CD4-positive, alpha-beta T cell treated with Interleukin-10 for 1 hour (primary cell): ENCODE measurements at places on chromosomes 6 and 20.
A peak's percentile ranks its signal among the peaks of the same experiment; 100 is the strongest.

DNA sequence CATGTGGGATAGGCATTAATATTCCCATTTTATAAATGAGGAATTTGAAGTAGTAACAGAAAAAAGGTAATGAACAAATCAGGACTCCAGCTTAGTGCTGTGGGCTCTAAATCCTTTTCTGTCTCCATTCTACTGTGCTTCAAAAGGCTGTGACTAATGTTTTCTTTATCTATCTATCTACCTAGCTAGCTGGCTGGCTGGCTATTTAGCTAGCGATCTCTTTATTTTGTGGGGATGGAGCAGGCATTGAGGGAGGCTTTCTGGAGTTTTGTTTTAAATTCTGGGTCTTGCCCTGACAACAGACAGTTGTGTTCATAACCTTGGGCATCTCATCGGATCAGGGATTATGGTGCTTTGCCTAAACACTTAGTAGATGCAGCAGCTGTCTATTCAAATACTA, 139.2 kb downstream of the SOX4 start:
- DNase-seq = no peak

DNA sequence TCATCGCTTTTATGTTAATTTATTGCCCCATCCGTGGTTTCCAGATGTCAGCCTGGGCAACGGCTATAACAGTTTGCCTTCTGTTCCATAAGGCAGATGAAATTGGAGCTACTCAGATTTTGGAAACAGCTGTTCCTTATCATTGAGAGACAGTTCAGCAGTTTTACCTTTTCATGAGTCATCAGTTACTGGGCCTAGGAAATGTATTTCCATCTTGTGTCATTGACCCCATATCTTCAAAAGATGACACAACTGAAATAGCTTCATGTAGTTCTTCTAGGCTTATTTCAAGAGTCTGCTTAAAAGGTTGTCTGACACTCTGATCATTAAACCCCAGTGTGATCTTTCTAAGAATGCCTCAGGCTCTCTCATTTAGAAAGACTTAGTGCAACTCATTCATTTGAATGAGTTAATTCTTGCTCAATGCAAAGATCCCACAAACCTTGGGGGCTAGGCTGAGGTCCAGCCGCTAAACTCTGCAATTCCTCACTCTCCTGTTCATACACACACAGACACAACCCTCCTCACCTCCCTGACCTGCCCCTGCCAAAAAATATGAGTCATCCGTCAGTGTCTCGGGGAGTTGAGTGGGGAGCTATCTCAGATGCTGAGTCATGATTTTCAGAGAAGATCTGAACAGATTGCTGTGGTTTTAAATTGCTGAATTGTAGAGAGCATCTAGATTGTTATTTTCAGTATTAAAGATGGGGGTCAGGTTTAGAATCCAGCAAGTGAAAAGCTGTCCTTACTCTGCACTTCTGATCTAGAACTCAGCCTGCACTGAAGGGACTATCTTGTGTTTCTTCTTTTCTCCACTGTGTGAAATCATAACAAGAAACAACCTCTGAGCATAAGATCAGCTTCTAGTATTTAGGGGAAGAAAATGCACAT, 61.8 kb downstream of the RPP40 start:
- DNase-seq = peak; percentile 18

DNA sequence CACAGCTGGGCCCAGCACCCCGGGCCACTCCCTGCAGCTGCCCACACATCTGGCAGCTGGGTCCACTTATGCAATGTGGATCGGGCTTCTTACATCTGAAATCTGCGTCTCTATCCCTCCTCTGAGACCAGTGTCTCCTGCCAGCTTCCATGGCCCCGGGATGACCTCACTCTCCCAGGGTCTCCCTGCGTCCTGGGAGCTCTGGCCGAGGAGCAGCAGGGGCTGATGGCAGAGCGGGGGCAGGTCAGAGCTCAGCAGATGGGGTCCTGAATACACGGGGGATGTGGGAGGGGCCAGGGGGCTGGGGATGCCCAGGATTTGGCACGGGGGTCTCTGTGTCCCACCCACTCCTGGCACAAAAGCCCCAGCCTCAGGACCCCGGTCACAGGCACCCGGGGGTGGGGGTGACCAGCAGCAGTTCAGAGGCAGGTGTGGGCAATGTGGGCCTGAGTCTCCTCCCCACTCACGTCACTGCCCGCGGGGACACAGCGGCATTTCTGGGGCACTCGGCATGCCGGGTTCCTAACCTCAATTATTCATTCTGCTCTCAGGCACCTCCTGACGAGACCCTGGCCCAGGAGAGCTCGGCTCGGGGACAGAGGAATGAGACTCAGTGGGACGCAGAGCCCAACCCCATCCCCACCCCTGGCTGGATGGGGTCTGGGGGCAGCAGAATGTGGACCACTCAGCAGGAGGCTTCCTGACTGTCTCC, 16.4 kb downstream of the CHRNA4 start:
- no peak for DNase-seq

GRCh38 chr6:74182992-74183391, 487.0 kb downstream of the CD109 start:
- no peak for DNase-seq

- DNase-seq = no peak
These were observed 59.6 kb downstream of the RWDD2A start for GRCh38 chr6:83252719-83253118.

GRCh38 chr6:22613695-22614094, 44.3 kb downstream of the HDGFL1 start:
- no peak for DNase-seq

GRCh38 chr6:141229296-141229695, 903.4 kb upstream of the GJE1 start:
- no peak for DNase-seq
